ENCODE measurements at places on chromosomes 13 and 19.

DNA sequence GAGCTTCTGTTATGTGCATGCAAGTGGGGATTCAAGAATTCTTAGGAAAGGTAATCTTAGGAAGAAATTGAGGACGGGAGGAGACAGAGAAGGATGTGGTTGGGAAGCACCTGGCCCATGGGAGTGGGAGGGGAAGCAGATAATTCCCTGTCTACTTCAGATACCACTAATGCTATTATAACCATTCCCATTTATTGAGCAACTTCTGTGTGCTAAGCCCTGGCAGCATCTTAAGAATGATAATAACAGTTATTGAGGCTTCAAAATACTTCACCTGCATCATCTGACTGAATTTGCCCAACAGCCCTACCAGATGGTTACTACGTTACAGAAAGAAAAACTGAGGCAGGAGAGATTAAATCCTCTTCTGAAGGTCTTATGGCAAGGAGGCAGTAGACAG lies 1.4 kb downstream of the EPS8L1 start:
- H3K27ac ChIP-seq, result no peak overlapping the region
- peaks cover 57% of the 10 kb centered on the region for H3K27me3 ChIP-seq
- H3K36me3 ChIP-seq, result no peaks in the 10 kb centered on the region
- DNase-seq, result no peak

- no peak overlapping the region for H3K27ac ChIP-seq
- no peak for DNase-seq
- peaks cover 9% of the 10 kb centered on the region for H3K4me1 ChIP-seq
These were observed 1.1 kb upstream of the NEK3 start for GRCh38 chr13:52160506-52160905.

DNA sequence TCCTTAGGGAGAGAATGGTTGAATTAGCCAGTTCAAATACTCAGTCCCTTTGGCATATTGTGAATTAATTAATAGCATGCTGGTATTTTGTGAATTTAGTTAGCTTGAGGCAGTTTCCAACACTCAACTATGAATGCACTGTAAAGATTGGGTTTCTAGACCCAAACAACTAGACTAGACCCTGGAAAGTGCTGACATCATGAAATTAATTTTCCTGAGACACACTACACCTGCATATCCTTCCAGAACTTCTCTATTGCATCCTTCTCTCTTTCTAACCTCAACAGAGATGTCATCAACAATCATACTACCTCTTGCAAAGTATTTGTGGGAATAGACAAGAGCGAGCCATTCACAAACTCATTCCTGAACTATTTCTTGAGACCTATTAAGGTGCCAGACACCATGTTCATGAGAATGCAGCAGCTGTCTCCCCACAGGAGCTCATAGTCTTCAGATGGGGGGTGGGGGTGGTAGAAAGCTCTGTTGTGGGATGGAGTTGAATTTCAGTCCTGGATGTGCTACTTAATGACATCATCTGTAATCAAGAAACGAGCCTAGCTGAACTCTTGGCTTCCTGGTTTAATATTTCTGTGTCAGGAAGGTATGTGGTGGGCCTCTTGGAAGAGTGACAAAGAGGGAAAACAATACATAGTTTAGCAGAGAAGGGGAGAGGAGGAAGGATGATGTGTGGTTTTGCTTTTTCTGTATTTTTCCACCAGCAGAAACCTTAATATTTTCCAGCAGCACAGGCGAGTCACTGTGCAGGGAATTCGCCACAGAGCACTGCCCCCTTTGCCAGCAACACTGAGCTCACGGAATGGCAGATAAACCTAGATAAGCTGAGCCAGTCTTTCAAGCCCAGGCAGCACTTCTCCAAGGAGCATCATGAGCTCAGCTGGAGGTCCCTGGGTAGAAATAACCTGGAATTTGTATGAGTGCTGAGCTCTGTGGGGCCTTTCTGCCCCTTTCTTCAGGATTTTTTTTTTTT lies 53.1 kb upstream of the CYSLTR2 start:
- DNase-seq, result peak; percentile 59
- peaks cover 9% of the 10 kb centered on the region for H3K4me1 ChIP-seq
- H3K27ac ChIP-seq, result peak overlapping the region; percentile 96

DNA sequence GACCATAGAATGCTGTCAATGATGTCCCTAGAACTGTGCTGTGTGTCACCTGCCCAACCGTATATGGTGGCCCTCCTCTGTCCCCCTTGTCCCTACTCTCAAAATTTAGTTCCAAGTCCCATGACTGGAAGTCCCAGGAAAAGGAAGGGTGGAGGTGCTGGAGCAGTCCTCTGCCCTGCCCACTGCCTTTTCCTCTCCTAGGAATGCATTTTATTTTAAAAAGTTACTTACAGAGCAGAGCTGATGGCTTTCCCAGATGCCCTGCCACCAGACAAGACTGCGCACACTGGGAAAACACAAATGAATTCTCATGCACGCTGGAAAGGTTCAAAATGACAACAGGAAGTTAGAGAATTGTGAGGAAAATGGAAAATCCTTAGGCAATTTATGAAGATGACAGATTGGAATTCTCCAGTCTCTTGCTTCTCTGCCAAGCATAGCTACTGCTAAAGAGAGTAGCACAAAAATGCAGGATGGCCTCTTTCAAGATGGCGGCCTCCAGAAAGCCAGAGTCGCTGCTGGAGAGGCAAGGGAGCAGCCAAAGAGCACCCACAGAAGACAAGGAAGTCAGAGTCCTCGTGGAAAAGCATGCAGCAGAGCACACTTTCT lies 117.1 kb upstream of the TSC22D1 start:
- H3K36me3 ChIP-seq, result no peaks in the 10 kb centered on the region
- H3K27ac ChIP-seq, result no peak overlapping the region
- DNase-seq, result no peak
- no peak overlapping the region for H3K4me3 ChIP-seq
- no peaks in the 10 kb centered on the region for H3K27me3 ChIP-seq
- H3K4me1 ChIP-seq, result no peaks in the 10 kb centered on the region

- no peaks in the 10 kb centered on the region for H3K36me3 ChIP-seq
- no peaks in the 10 kb centered on the region for H3K27me3 ChIP-seq
- H3K27ac ChIP-seq, result no peak overlapping the region
- peak; percentile 18 for DNase-seq
These were observed 1464.3 kb downstream of the UQCRFS1 start for GRCh38 chr19:27748551-27749152.

DNA sequence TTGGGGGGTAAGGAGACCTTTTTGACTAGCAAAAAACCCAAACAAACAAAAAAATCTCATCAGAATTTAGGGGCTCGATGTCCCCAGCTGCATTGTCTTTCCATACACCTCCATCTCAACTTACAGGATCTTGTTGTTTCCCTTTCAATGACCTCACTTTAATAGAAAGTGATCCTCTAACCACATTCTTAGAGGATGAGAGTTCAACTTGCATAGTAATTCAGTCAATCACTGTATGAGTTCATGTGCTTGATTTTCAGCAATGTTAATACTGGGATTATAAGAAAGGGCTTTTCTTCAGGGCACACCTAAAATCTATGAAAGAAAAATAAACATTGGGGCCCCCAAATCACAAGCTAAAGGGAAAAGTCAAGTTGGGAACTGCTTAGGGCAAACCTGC lies 1512.0 kb downstream of the SLITRK1 start:
- DNase-seq, result no peak
- no peaks in the 10 kb centered on the region for H3K27me3 ChIP-seq
- no peaks in the 10 kb centered on the region for H3K36me3 ChIP-seq
- H3K4me3 ChIP-seq, result no peak overlapping the region

GRCh38 chr19:3479177-3479833 lies 1.0 kb downstream of the SMIM24 start:
- H3K4me3 ChIP-seq, result no peak overlapping the region
- no peaks in the 10 kb centered on the region for H3K36me3 ChIP-seq
- peaks cover 42% of the 10 kb centered on the region for H3K27me3 ChIP-seq

DNA sequence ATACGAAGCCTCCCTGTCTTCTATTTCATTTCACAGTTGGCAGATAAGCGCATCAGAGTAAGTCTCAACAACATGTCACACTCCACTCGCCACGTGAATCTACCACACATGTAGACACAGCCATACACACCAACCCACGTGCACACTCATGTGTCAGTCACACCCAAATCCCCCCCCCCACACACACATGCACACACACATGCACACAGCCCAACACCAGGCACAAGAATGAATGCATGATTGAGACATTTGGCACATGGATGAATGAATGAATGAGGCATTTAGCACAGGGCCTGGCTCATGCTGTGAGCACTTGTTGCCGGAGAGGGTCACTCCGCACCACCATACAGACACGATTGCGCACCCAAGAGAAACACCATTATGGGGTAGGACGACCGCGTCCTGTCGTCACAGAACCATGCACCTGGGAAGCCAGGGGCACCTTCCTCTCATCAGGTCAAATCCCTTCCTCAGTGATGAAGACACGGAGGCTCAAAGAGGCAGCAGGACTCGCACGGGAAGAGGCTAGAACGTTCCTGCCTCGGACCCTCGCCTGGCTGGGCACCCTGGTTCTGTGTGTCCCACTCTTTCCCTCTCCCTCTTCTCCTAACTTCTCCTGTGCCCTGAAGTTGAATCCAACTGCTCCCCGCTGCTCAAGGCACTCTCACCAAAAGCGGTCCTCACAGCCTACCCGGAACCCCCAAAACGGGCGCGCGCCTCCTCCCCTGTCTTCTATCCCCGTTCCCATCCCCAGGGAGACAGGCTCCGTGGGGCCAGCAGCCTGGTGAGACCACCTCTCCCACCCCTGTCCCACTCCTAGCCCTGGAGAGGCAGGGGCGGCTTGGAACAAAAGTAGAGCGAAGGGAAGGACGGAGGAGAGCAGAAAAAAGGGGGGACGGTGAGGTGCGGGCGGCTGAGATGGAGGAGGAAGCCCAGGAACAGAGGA lies 1.3 kb downstream of the MEIS3 start:
- peaks cover 71% of the 10 kb centered on the region for H3K27me3 ChIP-seq
- H3K36me3 ChIP-seq, result peaks cover 12% of the 10 kb centered on the region
- H3K27ac ChIP-seq, result no peak overlapping the region
- DNase-seq, result no peak
- H3K4me1 ChIP-seq, result peaks cover 15% of the 10 kb centered on the region

- no peaks in the 10 kb centered on the region for H3K36me3 ChIP-seq
- H3K27me3 ChIP-seq, result no peaks in the 10 kb centered on the region
- no peak overlapping the region for H3K4me3 ChIP-seq
- no peak for DNase-seq
- H3K27ac ChIP-seq, result no peak overlapping the region
These were observed 14.4 kb upstream of the PLEKHF1 start for GRCh38 chr19:29650772-29651387.

GRCh38 chr19:35782589-35782988 lies 7.2 kb downstream of the ARHGAP33 start:
- H3K4me1 ChIP-seq, result peaks cover 16% of the 10 kb centered on the region
- DNase-seq, result no peak
- peaks cover 81% of the 10 kb centered on the region for H3K36me3 ChIP-seq
- H3K27me3 ChIP-seq, result no peaks in the 10 kb centered on the region
- H3K4me3 ChIP-seq, result no peak overlapping the region

GRCh38 chr19:1942078-1942933 lies 1.3 kb downstream of the CSNK1G2 start:
- H3K4me1 ChIP-seq, result peaks cover 42% of the 10 kb centered on the region
- peak overlapping the region; percentile 78 for H3K27ac ChIP-seq
- DNase-seq, result peak; percentile 90
- H3K4me3 ChIP-seq, result peak overlapping the region; percentile 77
- H3K36me3 ChIP-seq, result peaks cover 17% of the 10 kb centered on the region

DNA sequence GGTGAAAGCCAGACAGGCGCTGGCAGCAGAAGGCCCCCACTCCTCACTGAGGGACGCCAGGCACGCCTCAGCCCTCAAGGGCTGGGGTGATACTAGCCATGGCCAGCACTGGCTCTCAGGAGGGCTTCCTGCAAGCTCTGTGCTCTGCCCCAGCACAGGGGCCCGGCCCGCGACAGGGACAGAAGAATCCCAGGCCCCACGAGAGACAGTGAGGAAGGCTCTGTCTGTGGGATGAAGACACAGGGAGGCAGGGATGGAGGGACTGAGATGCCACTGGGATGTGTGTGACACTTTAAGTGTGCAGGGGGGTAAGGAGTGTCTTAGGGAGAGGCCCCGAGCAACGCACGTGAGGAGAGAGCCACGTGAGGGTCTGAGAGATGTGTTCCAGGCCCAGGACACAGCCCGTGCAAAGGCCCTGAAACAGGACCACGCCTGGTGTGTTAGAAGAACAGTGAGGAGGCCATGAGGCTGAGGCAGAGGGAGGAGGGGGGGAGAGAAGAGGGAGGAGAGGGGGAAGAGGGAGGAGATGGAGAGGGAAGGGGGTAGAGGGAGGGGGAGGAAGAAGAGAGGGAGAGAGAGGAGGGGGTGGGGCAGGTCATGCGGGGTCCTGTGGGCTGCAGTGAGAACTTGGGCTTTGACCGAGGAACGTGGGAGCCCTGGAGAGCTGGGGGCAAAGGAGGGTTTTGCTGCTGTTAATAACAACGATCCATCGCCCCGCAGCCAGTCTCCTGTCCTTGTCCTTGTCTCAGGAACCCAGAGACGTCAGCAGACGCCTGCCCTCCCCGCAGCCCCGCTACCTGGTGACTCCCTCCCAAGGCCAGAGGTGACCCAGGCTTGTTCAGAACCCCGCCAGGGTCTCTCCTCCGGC lies 7.2 kb downstream of the RPL36 start:
- no peak for DNase-seq
- H3K36me3 ChIP-seq, result peaks cover 90% of the 10 kb centered on the region
- no peak overlapping the region for H3K27ac ChIP-seq
- no peaks in the 10 kb centered on the region for H3K27me3 ChIP-seq

DNA sequence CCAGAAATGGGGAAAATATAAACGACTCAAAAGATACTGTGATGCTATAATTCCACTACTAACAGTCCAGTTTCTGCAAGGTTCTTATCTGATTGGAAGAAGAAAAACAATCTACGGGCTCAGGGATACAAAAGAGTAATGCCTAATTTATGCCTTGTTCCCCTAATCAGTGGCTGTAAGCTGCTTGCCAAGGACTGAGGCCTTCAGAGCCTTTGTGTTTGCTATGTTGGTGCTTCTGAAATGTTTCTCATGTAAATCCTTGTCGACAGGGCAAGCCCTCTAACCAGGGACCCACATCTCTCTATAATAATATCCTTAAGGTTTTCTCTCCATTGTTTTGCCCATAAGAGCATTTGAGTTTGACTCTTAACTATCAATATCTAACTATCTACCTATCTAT lies 89.7 kb upstream of the CLDN10 start:
- H3K27me3 ChIP-seq, result no peaks in the 10 kb centered on the region

DNA sequence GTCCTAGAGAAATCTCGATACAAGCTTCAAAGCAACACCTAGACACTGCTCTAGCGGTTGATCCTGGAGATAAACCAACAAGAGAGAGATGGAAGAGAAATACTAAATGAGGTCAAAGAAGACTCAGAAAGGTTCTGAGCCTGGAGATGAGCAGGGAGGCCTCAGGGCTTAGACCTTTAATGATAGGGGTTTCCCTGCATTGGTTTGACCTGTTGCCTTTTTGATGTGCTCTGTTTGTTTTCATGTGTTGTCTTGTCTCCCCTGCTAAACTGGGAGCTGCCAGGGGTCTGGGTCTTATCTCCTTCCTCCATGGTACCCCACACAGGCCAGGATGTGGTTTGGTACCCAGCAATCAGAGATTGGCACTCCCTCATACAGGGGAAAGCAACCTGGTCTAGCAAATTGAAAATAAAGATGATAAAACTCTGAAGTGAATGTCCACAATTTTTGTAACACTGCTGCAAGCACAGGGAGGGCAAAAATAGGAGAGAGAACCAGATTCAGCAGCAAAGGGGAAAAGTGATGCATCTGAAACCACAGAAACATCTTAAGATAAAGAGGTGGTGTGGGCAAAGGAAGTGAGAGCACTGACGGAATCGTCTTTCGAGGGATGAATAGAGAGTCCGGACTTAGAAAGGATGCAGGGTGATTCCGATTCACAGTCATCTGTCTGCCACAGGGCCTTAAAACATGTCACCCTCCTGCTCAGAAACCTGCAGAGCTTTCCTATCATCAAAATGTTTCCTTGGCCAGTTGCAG lies 3.5 kb downstream of the FFAR2 start:
- H3K27me3 ChIP-seq, result peaks cover 3% of the 10 kb centered on the region
- H3K4me1 ChIP-seq, result no peaks in the 10 kb centered on the region
- no peak overlapping the region for H3K27ac ChIP-seq
- no peak overlapping the region for H3K4me3 ChIP-seq
- no peaks in the 10 kb centered on the region for H3K36me3 ChIP-seq

Measured in mesenchymal stem cell (in vitro differentiated cells and primary cell).